ENCODE measurements at places on chromosomes 6 and 20. TPM values are rescaled to one million over a fixed set of nuclear protein-coding genes. Genes with fewer than 3 reads are reported as not detected.

DNA sequence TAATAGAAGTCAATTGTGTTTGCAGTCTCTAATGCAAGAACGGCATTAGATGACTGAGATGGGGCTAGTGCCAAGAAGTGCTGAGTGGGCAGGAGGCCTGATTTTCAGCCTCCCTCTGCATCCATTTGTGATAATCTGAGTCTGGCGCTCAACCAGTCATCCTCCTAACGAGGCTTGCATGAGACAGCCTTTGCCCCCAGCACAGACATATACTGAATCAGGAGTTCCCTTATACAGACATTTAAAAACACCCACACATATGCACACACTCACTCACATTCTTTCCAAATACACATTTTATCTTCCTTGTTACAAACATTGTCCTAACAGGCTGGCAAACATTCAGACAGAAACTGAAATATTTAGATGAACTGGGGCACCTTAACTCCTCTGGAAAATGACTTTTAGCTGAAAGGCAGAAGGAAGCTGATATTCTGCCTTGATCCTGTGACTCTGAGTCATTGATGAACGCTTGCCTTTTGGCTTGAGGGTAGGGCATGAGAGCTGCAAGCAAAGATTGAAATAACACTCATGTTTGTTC is 562.3 kb downstream of the DHX35 start:
- H3K4me3 ChIP-seq, result no peak overlapping the region
- no peaks in the 10 kb centered on the region for H3K36me3 ChIP-seq

GRCh38 chr6:44652547-44652946 is 265.0 kb downstream of the CDC5L start:
- H3K36me3 ChIP-seq, result no peaks in the 10 kb centered on the region
- H3K4me3 ChIP-seq, result no peak overlapping the region
- H3K27me3 ChIP-seq, result no peaks in the 10 kb centered on the region

- DNase-seq, result no peak
- H3K27ac ChIP-seq, result no peak overlapping the region
- H3K27me3 ChIP-seq, result peaks cover 4% of the 10 kb centered on the region
- H3K4me3 ChIP-seq, result no peak overlapping the region
- H3K4me1 ChIP-seq, result peaks cover 3% of the 10 kb centered on the region
- no peaks in the 10 kb centered on the region for H3K36me3 ChIP-seq
Observed at GRCh38 chr6:5089481-5090438, 4.6 kb downstream of the PPP1R3G start.

GRCh38 chr6:14035874-14036273 is 81.7 kb upstream of the CD83 start:
- no peaks in the 10 kb centered on the region for H3K36me3 ChIP-seq
- no peaks in the 10 kb centered on the region for H3K27me3 ChIP-seq
- peaks cover 35% of the 10 kb centered on the region for H3K4me1 ChIP-seq
- no peak for DNase-seq
- peak overlapping the region; percentile 65 for H3K27ac ChIP-seq

GRCh38 chr6:139962654-139963347 is 588.4 kb upstream of the CITED2 start:
- no peak overlapping the region for H3K4me3 ChIP-seq
- H3K36me3 ChIP-seq, result no peaks in the 10 kb centered on the region
- H3K27ac ChIP-seq, result no peak overlapping the region
- no peak for DNase-seq
- no peaks in the 10 kb centered on the region for H3K27me3 ChIP-seq
- peaks cover 19% of the 10 kb centered on the region for H3K4me1 ChIP-seq

GRCh38 chr20:20233041-20233514 is 134.8 kb upstream of the INSM1 start:
- no peak overlapping the region for H3K27ac ChIP-seq
- H3K4me3 ChIP-seq, result no peak overlapping the region
- no peak for DNase-seq

The RGS17 gene
- total RNA-seq, result 0.25 TPM

DNA sequence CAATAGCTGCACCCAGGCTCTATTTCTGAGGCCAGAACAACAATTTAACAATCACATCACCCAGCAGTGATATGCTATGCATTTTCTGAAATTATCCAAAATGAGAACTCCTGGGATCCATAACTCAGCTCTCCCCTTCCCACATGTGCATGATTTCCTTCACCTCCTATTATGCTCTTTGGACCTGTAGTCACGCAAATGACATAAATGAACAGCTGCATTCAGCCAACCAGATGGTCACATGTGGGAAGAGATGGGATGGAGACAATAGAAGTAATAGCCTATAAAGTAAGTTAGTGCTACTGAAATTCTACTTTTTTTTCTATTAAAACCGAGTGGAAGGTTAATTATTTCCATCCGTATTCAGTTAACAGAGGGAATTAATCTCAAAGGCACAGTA is 662.1 kb upstream of the ID4 start:
- H3K4me1 ChIP-seq, result no peaks in the 10 kb centered on the region
- H3K27me3 ChIP-seq, result no peaks in the 10 kb centered on the region
- no peaks in the 10 kb centered on the region for H3K36me3 ChIP-seq
- DNase-seq, result no peak

GRCh38 chr20:46991880-46992639 is 97.4 kb downstream of the EYA2 start:
- no peak overlapping the region for H3K27ac ChIP-seq
- no peaks in the 10 kb centered on the region for H3K36me3 ChIP-seq
- no peak for DNase-seq
- peaks cover 45% of the 10 kb centered on the region for H3K27me3 ChIP-seq
- no peak overlapping the region for H3K4me3 ChIP-seq

Data from GM23248 (cell line).